ENCODE measurements at places on chromosomes 16 and 17.
A peak's percentile ranks its signal among the peaks of the same experiment; 100 is the strongest.

- no peak for DNase-seq
Measured at GRCh38 chr17:61872099-61872498, 8.8 kb upstream of the BRIP1 start.

GRCh38 chr17:12256380-12256995 lies 235.8 kb downstream of the MAP2K4 start:
- peak; percentile 36 for DNase-seq

- no peak for DNase-seq
Measured at GRCh38 chr17:41446806-41447205, 6.0 kb upstream of the KRT38 start.

DNA sequence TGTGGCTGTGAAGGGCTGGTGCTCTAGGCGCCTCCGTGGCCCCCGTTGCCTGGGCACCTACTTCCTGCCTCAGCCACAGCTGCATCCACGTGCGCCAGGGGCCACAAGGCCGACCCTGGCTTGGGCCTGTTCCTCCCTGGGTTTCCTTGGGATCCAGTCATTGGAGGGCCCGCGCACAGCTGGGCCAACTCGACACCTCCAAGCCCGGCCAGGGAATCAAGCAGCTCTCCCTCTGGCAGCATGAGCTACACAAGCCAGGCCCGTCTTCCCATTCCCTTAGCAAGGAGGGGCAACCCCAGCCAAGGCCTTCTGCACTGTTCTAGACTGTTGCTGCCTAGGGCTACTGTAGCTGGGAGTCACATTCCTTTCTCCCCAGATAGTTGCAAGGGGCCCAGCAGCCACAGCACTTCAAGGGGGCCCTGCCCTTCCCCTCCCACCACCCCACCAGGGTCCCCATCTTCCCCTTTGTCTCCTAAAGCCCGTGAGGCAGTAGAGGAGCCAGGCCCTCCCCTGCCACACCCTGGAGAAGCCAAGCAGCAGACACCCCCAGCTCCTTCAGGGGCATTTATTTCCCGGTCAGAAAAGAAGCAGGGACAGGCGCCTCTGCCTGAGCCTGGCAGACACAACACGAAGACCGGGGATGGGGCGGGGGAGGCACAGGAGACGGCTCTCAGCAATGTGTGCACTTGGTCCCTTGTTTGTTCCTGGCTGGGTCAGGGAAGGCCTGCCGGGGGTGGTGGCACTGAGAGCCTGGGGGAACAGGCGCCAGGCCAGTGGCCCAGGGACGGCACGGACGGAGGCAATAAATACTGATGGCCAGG lies 3.8 kb downstream of the ARHGDIA start:
- DNase-seq = no peak

- no peak for DNase-seq
Measured at GRCh38 chr17:2087597-2088211, 32.8 kb downstream of the HIC1 start.

GRCh38 chr17:70310221-70310672 lies 140.9 kb downstream of the KCNJ2 start:
- no peak for DNase-seq

DNA sequence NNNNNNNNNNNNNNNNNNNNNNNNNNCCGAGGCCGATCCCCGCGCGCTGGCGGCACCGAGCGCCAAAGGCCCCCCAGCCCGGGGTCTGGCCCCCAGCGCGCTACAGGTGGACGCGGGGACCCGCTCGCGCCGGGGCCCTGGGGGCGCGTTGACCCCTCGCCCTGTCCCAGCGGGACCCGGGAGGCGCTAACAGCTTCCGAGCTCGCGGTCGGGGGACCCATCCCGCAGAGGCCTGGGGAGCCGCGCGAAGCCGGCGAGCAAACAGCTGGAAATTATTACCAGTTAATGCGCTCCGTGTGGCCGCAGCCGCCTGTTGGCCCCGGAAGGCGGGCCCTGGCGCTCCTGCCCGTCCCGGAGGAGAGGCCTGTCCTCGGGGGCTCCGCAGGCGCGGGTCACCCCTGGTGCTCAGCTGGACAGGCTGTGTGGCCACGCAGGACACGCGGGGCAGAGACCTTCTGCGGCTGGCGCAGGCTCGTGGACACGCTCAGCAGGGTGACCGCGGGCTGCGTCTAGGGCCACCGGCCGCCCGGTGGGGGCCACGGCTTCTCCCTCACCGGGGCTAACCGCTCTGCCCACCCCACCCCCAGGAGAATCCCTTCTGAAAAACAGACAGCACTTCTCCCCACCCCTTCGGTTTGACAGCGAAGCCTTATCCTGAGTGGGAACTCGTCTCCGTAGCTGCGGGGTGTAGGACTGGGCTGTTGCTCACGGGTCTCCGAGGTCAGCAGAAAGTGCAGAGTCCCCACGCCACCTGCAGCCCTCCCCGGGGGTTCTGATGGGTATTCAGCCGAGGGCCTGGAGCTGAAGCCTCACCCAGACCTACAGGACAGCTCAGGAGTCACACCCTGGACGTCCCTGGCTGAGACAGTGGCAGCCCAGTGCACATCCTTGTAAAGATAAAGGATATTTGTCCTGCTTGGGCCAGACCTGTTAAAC lies 138.7 kb upstream of the RPH3AL start:
- DNase-seq = no peak

DNA sequence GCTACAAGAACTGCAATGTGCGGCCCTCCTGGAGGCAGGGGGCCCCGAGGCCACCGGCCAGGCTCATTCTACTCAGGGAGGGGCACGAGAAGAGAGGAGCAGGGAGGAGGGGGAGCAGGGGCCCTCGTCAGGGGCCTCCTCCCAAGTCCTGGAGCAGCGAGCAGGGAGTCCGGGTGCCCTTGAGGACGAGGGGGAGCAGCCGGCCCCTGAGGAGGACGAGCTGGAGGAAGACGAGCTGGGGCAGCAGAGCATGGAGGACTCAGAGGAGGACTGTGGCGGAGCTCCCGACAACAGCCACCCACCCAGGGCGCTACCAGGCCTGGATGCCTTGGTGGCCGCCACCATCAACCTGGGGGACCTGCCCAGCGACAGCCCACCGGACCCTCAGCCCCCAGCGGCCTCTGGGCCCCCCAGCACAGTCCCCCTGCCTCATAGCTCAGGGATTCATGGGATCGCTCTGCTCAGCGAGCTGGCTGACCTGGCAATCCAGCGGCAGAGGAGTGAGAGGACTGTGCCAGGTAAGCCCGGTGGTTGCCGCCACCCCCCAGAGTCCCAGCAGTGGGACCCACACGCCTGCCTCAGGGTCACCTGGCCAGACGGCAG lies 52.2 kb downstream of the BAHCC1 start:
- no peak for DNase-seq

GRCh38 chr17:45430738-45431530 lies 1.7 kb downstream of the ARHGAP27 start:
- DNase-seq = no peak

DNA sequence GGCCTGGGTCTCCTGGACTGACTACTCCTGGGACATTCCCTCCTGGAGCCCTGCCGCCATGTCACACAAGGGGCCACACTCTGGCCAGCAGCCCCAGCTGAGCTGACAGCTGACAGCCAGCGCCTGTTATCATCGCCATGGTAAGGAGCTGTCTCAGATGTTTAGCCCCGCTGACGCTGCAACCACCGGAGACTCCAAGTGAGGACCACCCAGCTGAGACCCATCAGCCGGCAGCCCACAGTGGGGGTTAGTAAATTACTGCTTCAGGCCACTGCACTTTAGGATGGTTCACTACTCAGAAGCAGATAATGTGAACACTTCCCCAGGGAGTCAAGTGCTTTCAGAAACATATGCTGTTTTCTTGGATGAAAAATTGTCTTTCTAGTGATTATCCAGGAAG lies 14.6 kb upstream of the SPHK1 start:
- DNase-seq = no peak

DNA sequence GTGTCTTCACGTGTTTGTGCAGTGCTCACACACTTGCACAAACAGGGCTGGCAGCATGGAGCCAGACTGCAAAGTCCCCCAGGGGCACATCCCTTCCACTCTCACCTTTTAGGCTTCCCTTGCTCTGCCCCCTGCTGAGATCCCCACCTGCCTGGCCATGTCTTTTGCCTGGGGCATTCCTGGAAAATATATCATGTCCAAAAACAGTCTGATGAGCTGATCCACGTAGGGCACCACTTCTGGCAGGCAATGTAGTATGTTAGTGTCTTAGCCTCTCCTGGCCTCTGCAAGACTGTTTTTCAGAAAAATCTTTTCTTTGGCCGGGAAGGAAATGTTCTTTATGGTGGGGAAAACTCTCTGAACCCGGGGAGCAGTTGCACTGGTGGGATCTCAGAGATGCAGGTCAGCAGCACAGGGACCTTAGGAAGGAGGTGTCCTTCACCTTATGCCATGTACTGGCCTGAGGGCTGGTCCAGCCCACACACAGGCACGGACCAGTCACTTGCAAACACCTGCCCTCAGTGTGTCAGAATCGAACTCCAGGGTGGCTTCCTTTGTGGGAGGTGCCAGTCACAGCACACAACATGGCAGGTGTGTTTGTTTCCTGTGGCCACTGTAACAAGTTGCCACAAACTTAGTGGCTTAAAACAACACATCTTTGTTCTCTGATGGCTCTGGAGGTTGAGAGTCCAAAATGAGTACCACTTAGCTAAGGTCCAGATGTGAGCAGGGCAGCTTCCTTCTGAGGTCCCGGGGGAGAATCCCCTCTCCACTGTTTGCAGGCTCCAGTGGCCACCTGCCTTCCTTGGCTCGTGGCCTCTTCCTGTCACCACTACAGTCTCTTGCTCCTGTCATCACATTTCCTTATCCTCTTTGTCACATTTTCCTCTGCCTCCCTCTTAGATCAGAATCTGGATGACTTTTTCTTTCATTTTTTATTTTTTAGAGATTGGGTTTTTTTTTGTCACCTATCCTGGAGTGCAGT lies 46.6 kb downstream of the MPRIP start:
- DNase-seq = no peak

- DNase-seq = no peak
Measured at GRCh38 chr16:73605309-73605708, 557.4 kb upstream of the ZFHX3 start.

DNA sequence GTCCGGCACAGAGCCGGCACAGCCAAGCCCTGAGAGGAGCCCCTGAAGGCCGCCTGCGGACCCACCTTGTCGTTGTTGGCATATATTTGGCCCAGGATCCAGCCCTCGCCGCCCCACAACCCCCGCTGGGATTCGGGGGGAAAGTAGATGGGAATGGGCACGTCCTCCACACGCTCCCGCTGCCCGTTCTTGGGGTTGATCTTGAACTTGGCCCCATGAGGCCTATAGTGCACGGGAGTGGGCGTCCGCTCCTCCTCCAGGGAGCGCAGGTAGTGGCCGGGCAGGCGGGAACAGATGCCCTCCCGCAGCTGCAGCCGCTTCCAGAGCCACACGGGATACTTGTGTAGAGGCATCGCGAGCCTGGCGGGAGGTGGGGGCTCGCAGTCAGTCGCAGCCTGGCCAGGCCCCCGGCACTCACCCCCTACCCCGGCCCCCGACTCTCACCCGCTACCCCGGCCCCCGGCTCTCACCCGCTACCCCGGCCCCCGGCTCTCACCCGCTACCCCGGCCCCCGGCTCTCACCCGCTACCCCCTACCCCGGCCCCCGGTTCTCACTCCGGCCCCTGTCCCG lies 387 bp downstream of the MRPL28 start:
- DNase-seq = no peak

DNA sequence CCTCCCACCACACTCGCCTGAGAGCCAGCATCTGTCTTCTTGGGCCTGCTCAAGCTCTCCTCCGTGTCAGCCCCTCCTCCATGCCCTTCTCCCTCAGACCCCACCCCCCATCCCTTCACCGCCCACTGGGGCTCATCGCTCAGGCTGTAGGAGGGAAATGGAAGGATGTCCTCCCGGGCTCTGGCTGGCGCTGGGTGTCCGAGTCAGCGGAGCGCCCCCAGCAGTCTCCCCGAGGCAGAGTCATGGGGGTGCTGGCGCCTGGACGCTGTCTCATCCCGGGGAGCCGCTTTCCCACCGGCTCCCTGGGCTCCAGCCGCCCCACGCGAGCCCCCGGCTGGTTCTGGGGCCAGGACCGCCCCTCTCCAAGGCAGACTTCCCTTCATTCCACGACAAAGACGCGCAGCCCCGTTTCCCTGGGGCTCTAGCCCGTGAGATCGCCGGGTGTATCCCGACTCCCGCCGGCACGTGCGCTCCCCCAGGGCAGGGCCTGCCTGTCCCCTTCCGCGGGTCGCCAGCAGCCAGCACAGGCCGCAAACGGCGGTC lies 428 bp upstream of the ANTKMT start:
- DNase-seq = no peak

GRCh38 chr17:34730816-34731215 lies 151.4 kb downstream of the TMEM132E start:
- DNase-seq = no peak

GRCh38 chr16:65663774-65664173 lies 541.9 kb upstream of the CDH11 start:
- DNase-seq = no peak

- DNase-seq = no peak
Measured at GRCh38 chr17:82970818-82971590, 108.4 kb upstream of the METRNL start.

DNA sequence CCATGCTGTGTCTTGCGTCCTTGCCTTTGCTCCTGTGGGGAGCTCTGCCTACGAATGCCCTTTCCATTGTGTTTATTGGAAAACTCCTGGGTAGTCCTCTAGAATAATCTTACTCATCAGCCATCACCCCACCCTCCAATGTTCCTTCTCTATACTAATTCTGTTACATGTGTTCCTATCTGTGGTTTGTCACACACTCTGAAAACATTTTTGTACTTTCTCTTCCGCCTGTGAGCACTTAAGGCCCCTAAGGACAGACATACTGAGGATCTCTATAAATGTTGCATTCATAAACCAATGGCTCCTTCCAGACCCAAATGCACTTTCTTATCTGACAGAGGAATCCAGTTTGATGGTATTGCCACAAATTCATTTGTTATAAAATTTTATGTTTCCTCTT lies 53.9 kb upstream of the MON1B start:
- no peak for DNase-seq

- no peak for DNase-seq
Measured at GRCh38 chr16:88433632-88434352, 19.3 kb upstream of the ZFPM1 start.

DNA sequence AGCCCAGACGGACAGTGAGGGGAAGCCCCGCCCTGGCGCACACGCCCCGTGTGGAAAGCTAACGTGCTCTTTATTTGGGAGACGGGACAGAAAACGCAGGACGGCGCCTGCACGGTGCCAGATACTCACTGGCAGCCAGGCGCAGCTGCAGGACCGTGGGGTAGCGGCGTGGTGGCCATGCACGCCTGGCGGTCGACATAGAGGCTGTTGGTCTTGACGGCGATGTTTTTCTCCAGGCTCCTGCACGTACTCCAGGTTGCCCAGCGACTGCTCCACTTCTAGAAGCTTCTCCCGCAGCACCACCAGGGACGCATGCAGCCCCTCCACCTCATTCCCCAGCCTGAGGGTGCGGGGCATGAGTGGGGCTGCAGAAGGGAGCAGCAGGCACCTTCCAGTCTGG lies 5.1 kb upstream of the C1QTNF8 start:
- DNase-seq = no peak

All from spinal cord (tissue), 10 donors.